ENCODE measurements at places on chromosomes 12 and 14.
A peak's percentile ranks its signal among the peaks of the same experiment; 100 is the strongest.

DNA sequence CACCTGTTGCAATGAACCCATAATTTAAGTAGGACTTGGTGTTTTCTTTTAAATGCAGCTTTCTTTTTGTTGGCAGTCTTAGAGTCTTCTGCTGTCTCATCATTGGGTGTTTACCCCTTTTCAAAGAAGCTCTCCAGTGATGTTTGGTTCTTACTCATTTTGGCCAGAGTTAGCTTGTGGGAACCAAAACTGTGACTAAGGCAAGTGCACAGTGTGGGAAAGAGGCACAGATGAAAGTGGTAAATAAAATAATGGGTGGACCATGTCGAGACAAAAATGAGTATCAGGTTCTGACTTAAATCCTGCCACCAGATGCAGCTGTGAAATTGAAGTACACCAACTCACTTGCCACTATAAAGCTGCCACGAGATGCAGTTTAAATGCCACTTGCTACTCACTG, 615.4 kb upstream of the MIS18BP1 start:
- DNase-seq: no peak

- DNase-seq: no peak
Observed at GRCh38 chr12:131420867-131421447, 289.9 kb upstream of the SFSWAP start.

GRCh38 chr12:11875414-11875935, 195.3 kb upstream of the BCL2L14 start:
- no peak for DNase-seq

DNA sequence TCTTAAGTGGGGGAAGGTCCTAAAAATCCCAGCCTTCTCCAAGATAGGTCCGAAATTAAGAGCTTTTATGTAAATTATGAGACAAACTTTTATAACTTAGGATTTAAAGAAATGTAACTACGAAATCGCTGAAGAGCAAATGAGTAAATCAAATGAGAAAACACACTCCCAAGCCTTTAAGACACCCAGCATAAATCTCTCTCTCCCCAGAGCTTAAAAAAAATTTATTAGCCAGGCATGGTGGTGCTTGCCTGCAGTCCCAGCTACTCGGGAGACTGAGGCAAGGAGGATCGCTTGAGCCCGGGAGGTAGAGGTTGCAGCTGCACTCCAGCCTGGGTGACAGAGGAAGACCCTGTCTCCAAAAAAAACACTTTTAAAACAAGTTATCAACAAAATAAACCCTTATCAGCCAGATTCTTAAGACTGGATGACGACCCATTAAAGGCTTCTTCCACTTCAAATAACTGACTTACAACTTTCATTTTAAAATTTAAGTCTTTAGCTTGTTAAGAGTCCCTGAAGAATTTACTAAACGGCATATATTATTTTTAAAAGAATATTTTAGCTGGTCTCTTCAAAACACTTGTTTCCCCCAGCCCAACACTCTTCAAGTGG, 3.2 kb downstream of the PTGES3 start:
- no peak for DNase-seq

DNA sequence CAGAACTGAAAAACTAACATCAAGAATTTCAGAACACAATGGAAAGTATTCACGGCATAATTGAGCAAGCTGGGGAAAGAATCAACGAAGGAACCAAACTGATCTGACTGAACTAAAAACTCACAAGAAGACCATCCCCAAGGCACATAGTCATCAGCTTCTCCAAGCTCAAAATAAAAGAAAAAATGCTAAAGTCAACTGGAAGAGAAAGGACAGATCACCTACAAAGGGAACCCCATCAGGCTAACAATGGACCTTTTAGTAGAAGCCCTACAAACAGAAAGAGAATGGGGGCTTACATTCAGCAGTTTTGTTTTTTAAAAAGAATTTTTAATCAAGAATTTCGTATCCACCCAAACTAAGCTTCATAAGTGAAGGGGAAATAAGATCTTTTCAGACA, 11.7 kb downstream of the TAS2R50 start:
- DNase-seq: no peak

DNA sequence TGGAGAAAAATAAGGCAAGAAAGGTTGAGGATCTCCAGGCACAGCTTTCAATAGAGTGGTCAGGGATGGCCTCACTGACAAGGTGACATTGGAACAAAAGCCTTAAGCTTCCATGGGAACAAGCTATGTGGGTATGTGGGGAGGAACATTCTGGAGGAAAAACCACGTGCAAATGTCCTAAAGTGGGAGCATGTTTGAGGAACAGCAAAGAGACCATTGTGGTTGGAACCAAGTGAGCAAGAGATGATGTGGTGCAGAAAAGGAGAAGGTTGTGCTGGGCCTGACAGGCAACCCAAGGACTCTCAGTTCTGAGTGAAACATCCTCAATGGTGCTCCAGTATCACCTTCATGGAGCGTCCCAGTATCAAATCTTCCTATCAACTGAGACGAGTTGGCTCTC, 184.0 kb downstream of the CAND1 start:
- DNase-seq: no peak

GRCh38 chr12:28517101-28517500, 326.8 kb downstream of the CCDC91 start:
- DNase-seq: no peak

DNA sequence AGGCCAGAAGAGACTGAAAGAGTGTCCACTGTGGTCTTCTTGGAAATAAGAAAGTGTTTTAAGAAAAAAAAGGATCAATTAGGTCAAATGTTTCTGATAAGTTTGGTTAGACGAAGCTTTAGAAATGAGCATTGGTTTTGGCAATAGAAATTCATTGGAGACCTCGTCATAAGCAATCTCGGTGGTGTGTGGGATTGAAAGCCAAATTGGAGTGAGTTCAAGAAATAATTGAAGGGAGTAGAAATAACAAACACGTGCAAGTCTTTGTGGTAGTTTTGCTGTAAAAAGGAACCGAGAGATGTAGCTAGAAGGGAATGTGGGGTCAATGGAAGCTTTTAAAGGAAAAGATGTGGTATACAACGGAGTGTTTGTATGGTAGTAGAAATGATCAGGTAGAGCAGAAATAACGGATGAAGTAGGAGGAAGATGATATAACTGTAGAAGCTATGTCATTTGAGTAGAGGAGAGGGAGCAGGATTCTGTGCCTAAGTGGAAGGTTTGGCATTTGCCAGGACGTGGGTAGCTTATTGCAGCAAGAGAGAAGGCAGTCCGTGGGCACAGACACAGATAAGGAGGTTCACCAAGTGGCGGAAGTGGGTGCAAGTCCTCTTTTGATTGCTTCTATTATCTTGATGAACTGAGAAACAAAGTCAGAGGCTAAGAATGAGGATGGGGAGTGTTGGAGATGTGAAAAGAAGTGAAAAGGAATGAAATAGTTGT, 146.2 kb downstream of the DACT1 start:
- no peak for DNase-seq

GRCh38 chr14:63345826-63346225, 27.1 kb upstream of the GPHB5 start:
- no peak for DNase-seq

GRCh38 chr12:104600790-104601739, 144.3 kb downstream of the CHST11 start:
- DNase-seq: no peak

GRCh38 chr12:112524676-112525425, 106.1 kb downstream of the PTPN11 start:
- DNase-seq: no peak

DNA sequence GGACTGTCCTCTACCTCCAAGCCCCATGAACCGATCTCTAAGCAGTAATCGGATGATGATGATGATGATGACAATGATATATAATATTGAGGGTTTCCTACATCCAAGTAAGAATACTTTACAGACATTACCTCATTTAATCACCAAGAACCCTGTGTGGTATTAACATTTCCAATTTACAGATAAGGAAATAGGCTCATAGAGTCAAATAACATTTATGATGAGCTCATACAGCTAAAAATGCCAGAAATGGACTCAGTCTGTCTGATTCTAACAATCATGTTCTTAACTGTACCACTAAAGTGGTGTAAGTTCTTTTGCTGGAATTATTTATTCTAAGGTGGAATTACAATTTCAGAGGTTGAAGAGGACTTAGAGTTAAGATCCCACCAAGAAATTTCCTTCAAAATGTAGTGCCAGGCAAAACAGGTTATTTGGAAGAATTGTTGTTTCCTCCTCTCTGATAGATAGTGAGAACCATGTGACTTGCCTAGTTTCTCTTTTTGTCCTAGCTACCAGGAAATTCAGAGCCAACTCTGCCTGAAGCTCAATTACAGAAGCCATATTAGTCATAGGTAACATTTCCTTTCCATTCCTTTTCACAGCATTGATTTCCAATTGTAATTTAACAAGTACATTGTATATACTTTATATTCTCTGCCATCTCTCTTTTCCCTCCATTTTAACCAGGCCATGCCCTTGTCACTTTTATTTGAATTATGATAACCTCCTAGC, 23.8 kb upstream of the CCDC175 start:
- DNase-seq: no peak

GRCh38 chr12:12719496-12719895, 2.3 kb downstream of the CDKN1B start:
- DNase-seq: no peak

DNA sequence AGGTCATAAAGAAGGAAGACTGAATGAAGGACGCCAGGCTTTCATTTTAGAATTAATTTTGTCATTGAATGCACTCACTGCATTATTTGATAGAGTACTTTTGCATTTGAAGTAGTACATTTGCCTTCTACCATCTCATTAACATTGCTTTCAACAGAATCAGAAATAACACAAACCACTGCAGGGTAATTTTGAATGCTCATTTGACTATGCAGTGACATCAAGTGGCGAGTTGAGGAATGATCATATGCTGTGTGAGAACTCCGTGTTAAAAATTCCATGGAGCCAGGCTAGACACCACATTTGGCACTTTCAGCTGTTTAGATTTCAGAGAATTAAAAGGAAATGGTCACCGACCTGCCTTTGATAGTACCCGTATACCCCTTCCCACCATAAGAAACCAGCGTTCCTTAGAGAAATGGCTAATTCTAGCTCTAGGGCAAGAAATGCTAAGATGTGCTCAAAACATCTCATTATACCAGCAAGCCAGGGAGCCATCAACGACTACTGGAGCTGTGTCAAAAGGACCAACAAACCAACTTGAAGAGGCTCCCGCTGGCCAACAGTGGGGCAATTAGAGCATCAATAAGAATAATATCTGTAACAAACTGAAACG, 16.5 kb downstream of the HEBP1 start:
- DNase-seq: peak; percentile 41

- no peak for DNase-seq
Observed at GRCh38 chr14:67703997-67704396, 2.3 kb downstream of the RDH12 start.

GRCh38 chr14:42602336-42602845, 995.7 kb downstream of the LRFN5 start:
- DNase-seq: no peak

DNA sequence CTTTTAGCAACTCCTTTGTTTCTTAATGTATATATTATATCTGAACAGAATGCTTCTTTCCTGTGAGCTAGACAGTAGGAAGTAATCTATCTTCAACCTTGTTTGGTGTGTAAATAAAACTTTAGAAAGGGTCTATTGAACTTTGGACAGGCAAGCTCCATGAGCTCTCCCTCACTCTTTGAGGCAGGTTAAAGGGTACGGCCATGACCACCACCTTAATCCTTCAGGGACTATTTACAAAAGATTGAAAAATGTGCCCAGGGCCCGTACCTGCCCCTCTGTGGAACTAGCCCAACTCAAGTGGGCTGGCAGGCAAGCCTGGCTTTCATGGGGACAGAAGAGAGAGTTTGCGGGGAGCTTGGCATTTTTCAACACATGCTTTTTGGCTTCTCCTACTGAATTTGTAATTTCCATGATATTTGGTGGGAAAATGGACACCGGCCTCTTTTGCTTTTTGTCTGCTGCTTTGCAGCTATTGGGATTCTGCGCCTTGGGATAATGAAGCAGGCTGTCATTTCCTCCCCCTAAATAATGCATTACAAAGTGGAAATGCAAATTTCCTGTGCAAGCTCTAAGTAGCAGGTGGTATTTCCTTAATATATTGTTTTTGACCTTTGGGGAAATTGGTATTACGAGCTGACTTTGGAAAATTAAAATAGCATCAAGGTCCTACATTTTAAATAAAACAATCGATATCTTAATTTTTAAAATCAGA, 106.0 kb downstream of the HMGA2 start:
- DNase-seq: no peak

DNA sequence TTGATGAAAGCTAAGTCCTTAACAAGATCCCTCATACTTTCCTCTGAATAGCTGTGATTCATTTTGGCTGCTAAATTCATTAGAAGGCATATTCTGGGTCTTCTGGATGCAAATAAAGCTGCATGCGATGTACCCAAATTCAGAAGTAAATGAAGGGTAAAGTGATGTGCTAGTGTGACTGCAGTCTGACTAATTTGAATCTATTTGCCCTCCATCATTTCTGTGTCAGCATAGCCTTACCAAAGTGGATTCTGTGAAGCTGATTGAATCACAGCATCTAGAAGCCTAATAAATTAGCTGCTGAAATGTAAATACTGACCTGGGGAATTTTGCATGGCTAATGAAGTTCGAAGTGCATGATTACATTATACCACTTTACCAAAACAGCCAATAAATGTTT, 162.2 kb downstream of the TPH2 start:
- no peak for DNase-seq

DNA sequence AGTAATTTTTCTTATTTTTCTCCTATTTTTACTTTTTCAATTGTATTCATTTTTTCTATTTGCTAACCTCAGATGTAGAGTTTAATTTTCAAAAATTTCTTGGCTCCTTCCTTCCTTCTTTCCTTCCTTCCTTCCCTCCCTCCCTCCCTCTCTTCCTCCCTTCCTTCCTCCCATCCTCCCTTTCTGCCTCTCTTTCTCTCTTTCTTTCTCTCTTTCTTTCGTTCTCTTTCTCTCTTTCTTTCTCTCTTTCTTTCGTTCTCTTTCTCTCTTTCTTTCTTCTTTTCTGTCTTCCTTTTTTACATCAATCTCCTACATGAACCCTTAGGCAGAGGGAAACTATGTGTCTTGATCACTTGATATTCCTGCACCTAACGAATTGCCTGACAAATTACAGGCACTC, 12.4 kb upstream of the GYS2 start:
- DNase-seq: no peak

DNA sequence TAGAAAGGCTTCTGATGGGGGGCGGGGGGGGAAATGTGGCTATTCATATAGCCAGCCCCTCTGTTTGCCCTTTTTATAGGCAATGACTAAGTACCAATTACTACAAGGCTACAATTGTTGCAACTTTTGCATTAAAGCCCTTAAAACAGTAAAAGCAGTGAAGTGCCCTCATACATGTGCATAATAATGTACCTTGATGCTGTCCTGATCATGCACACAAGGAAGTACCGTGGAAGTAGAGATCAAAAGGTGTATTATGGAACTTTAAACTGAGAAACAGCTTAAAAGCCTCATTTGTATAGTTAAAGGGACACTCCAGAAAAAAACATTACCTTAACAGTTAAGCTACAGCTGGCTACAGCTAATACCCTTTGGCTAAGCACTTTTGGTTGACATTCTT, 111.8 kb downstream of the PLEKHG7 start:
- DNase-seq: no peak

- DNase-seq: no peak
Observed at GRCh38 chr14:68749487-68750475, 43.1 kb downstream of the ZFP36L1 start.

GRCh38 chr12:73124480-73124879, 852.3 kb downstream of the TRHDE start:
- DNase-seq: no peak

Measured in CD4-positive, alpha-beta T cell (primary cell).